ENCODE measurements at places on chromosomes 16 and 17.
A peak's percentile ranks its signal among the peaks of the same experiment; 100 is the strongest.

DNA sequence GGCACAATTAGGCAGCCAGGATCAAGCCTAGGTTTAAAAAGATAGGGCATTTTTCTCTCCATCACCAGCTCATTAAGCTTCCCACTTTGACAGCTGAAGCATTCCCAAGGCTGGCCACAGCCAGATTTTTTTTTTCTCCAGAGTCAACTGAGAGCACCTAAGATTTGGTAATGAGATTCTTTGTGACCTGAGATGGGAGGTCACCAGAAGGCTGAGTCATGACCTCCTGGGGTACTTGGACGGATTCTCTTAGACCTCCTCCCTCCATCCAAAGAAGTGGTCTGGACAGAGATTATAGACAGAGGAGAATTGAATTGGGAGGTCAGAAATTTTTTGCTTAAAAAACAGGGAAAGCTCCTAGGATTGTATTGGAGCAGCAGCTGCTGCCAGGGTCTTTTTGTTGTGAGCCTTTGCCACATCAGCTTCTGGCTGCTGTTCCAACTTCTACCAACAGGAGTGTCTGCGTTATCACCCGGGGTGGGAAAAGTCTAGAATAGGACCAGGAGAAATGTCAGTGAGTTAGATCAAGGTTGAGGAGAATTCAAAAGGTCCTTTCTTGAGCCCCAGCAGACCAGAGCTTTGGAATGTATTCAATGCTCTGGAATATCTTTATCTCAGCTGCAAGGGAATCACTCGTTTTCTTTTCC lies 221.2 kb upstream of the N4BP1 start:
- peak; percentile 11 for DNase-seq

- DNase-seq: no peak
Measured at GRCh38 chr17:46143827-46144236, 49.4 kb downstream of the KANSL1 start.

DNA sequence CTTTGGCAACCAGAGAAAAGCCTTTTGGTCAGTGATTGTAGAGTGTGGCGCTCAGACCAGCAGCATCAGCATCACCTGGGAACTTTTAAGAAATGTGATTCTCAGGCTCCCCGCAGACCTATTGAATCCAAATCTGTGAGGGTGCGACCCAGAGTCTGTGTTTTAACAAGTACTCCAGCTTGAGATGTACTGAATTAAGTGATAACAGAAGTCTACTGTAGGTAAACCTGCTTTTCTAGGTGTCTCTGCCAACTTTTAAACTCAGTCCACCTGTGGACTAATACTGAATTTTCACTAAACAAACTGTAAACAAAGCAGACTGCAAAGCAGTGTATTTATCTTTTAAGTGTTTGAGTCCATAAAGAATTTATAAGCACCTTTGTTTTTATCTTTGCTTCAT lies 43.6 kb downstream of the NUP93 start:
- no peak for DNase-seq

DNA sequence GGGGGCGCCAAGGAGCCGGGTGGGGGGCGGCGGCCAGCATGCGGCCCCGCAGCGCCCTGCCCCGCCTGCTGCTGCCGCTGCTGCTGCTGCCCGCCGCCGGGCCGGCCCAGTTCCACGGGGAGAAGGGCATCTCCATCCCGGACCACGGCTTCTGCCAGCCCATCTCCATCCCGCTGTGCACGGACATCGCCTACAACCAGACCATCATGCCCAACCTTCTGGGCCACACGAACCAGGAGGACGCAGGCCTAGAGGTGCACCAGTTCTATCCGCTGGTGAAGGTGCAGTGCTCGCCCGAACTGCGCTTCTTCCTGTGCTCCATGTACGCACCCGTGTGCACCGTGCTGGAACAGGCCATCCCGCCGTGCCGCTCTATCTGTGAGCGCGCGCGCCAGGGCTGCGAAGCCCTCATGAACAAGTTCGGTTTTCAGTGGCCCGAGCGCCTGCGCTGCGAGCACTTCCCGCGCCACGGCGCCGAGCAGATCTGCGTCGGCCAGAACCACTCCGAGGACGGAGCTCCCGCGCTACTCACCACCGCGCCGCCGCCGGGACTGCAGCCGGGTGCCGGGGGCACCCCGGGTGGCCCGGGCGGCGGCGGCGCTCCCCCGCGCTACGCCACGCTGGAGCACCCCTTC lies 484 bp downstream of the FZD2 start:
- DNase-seq: peak; percentile 61

GRCh38 chr17:65567566-65567965 lies 6.1 kb upstream of the AXIN2 start:
- no peak for DNase-seq

DNA sequence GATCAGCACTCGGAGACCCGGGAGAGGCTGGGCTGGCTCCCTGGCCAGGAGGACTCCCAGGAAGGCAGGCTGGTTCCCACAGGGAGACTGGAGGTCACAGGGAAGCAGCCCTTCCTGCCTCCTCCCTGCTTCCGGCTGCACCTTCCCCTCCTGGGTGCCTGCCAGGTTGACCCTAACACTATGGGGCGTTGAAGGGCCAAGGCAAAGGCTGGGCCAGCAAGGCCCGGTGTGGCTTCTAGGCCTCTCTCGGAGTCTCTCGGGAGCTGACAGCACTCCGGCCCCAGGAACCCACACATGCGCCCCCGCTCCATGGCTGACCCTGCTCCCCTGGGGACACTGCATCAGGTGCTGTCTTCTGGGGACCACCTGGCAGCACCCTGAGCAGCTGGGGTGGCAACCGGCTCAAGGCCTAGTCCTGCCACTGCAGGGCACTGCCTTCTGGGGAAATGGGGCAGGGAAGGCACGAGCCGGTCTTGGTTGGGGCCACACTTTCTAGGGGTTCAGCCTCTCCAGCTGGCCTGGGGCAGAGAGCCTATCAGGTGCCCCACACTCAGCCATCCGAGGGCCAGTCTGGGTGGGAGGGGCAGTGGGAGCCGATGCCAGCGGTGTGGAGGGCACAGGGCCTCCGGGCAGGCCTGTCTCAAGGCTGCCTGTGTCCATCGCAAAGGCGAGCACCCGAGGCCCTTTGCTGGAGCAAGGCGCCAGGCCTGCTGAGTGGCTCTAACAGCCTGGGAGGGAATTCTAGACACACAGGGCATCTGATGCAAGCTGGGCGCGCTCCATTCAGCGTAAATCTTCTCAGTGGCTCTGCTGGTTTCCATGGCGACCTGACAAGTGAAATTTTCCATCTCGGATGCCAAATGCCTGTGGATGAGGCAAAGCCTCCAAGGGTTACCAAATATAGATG lies 5.6 kb upstream of the MTSS2 start:
- no peak for DNase-seq

- no peak for DNase-seq
Measured at GRCh38 chr17:16480995-16481394, 11.0 kb downstream of the LRRC75A start.

DNA sequence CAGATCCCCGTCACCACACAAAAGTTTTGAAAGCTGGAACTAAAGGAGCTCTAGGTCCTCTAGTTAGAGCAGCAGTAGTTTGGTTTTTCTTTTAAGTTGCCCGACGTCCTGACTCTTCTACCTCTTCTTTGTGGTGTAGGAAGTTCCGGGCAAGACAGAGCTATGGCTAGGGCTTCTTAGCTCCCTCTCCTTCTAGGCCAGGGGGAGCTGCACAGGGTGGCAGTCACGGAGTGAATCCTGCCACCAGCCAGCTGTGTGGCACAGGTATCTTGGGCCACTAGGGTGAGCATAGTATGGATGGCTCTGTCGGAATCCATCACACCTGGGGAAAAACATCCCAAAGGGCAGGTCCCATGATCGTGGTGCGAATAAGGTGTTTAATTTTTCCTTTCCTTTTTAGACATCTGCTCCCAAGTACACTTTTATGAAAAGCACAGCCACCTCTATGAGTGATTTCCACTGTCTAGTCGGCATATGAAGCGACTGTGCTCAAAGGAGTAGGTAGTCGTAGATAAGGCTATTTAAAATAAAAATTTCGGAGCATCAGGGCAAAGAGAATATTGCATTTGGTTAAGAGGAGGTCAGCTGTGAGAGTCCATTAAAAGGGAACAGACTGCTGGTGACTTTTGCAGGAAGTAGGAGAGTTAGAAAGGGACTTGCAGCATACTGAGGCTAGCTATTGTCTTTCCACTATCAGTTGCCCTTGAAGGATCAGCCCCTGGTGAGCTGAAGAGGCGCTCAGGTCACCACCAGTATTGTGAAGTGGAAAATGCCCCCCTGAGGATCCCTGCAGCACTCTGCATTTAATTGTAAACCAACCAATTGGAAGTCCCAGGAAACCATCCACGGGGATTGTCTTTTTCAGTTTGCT lies 2.1 kb downstream of the PRKCA start:
- DNase-seq: no peak

DNA sequence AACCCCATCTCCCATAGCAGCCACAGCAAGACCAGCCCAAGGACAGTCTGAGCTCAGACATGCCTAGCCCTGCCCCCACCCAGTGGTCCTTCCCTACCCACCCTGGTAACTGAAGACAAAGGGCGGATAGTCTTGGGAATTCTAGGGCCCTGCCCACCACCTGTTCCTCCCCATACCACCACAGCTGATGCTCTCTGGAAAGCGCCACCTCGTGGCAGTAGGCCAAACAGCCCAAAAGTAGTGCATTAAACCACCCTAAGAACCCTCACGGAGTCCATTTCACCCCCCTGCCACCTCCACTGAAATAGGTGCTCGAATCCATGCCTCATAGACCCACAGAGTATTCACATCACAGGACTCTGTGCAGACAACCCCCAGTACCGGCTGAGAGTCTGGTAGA lies 1021.4 kb downstream of the CDH8 start:
- DNase-seq: no peak

Data from hematopoietic multipotent progenitor cell treated with erythropoietin and hydrocortisone succinate and interleukin-3 and kit ligand, for 4 days (in vitro differentiated cells).